GF-D8 (cell line): ENCODE measurements at places on chromosomes 6 and 20.

DNA sequence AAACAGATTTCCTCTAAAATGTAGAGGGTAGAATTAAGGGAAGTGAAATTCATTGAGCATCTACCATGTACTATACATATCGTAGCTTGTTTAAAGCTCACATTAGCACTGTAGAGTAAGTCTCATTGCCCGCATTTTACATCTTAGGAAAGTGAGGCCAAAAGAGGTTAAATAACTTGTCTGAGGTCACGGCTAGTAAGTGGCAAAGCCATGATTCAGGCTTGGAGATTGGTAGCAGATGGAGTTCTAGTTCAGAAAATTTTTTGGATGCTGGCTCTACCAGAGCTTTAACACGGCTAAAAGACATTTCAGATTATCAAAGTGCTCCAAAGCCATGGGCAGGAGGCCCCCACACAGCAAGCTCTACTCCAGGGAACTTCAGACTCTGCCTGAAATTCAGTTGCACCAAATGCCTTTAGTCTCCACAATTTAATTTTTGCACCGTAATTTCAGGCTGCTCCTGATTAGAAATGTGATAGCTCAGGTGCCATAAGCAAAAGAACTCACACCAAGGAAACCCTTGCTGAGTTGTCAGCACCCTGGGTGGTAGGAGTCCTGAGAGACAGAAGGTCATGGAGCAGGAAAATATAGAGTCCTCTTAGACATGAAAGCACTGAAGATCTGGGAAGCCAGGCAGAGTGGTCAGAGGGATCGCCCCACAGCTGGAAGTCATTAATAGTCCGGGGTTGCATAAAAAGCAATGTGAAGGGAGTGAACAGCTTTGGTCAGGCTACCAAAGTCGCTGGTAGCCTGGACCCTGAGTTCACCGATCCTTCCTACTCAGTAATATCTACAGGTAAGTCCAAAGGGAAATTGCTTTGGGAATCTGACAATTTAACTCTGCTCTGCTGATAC lies 55.2 kb upstream of the ASIP start:
- no peak for DNase-seq

DNA sequence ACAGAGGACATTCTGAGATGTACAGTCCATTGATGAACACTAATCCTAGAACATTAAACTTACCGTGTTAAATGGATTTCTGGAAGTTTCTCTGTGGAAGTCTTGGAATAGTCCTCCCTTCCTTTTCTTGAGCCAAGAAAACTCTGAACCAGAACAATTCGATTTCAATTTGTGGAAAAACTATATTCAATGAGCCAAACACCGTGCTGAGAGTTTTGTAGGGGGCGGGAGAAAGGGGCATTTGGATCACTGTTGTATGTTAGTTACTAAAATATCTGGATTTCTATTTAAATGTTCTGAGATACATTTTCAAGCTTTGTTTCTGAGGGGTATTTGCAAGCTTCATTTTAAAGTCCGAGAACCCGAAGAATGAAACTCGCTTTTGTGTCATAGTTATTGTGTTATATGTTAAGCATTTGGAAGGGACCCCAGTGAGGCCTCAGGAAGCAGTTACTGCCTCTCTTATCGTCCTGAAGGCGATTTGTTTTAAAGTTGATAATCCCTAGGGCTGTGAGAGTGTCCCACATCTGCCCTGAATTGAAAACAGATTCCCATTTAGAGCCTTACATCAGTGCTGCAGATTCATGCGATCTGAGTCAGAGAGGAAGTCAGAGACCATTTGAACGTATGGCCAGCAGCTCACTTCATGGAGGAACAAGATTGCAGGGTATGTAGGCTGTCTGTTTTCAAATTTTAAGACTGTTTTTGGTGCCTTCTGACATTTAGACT lies 70.8 kb upstream of the SASH1 start:
- no peak for DNase-seq

DNA sequence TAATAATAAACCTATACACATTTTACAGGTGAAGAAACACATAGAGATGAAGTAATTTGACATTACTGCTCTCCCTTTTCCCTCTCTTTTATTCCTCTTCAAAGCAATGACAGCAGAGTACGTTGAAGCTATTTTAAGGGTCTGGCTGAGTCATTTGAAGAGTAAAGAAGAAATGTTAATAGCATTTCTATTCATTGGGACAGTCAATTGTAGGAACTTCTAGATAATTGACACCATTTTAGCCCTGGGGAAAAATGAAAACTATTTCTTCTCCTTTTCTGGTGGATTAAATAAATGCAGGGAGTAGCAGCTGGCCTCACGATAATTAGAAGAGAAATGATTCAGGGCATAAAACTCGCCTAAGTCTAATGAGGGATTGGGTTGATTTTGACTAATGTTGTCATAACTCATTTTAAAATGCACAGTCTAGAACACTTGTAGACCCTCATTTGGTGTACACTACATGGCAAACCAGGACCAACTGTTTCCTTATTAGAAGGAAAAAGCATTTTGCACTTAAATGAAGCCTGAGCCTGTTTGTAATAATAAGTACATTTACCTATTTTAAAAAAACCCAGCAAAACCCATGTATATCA lies 48.1 kb downstream of the RIPOR2 start:
- no peak for DNase-seq

- DNase-seq = no peak
These were observed 174.8 kb downstream of the DOK5 start for GRCh38 chr20:54650052-54650719.

GRCh38 chr6:141026504-141026903 lies 1106.2 kb upstream of the GJE1 start:
- DNase-seq = no peak

GRCh38 chr6:18302561-18303439 lies 38.5 kb upstream of the DEK start:
- no peak for DNase-seq

GRCh38 chr6:144820270-144820669 lies 535.1 kb downstream of the UTRN start:
- DNase-seq = no peak

DNA sequence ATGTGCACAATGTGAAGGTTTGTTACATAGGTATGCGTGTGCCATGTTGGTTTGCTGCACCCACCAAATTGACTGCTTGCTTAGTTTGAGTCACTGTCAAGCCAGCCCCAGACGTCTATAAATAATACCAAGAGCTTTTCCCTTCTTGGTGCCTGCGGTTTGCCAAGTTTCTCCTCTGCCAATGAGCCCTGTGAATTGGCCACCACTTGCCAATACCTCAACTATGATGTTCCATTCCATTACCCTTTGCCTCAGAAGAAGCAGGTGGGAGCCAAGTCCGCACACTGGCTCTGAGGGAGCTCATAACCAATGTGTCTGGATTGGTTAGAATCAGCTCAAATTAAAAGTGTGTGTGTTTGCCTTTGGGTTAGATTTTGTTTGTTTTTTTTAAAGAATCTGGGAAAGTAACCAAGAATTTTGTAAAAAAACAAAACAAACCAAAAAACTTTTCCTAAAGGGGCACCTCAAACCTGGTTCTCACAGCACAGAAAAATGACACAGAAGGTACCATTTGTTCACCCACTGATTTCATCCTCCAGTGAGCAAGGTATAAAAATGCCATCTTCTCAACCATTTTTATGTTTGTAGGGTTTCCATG lies 244.7 kb upstream of the PRND start:
- DNase-seq = no peak

DNA sequence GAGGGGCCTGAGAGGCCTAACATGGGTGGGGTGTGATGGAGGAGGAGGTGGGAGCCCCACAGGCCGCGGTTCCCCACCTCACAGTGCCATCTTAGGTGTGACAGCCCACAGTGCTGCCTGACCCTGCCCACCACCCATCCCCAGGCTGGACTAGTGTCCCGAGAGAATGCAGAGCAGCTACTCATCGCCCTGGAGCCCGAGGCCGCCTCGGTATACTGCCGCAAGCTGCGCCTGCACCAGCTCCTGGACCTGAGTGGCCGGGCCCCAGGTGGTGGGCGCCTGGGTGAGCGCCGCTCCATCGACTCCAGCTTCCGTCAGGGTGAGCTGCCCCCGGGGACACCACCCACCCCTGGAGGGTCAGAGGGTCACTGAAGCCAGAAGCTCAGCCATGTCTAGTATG lies 15.6 kb downstream of the HSPA12B start:
- no peak for DNase-seq

DNA sequence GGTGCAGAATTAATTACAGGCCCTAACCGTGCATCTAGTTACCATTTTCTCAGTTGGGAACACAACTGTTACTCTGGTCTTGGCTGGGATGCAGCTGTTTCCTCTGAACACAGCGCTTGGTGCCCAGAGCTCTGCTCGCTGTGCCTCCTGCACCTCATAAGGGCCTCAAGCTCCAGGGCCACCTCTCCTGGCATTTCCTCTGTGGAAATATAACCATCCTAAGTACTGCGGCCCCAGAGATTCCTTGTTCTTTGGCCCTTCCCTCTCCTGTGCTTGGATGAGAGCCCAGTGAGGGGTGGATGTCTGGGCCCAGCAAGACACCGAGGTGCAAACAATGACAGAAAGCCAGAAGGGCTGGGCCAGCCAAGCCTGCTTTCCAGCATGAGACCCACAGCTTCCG lies 169.9 kb upstream of the CST7 start:
- DNase-seq = no peak

GRCh38 chr6:34574647-34575293 lies 18.6 kb upstream of the SPDEF start:
- no peak for DNase-seq
